ENCODE measurements at places on chromosomes 7 and 10.

GRCh38 chr10:114405011-114405350, 679 bp upstream of the AFAP1L2 start:
- no peak for DNase-seq

GRCh38 chr10:16195178-16195769, 241.5 kb upstream of the PTER start:
- peak; percentile 25 for DNase-seq

DNA sequence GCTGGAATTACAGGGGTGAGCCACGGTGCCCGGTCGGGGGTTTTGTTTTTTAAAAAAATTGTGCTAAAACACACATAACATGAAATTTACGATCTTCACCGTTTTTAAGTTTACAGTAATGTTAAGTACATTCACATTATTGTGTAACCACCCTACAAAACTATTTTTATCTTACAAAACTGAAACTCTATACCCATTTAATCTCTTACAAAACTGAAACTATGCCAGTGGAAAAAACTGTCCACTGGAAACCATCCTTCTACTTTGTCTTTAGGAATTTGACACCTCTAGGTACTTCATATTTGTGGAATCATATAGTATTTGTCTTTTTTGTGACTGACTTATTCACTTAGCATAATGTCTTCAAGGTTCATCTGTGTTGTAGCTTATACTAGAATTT, 1.0 kb upstream of the PSMC2 start:
- DNase-seq: no peak

DNA sequence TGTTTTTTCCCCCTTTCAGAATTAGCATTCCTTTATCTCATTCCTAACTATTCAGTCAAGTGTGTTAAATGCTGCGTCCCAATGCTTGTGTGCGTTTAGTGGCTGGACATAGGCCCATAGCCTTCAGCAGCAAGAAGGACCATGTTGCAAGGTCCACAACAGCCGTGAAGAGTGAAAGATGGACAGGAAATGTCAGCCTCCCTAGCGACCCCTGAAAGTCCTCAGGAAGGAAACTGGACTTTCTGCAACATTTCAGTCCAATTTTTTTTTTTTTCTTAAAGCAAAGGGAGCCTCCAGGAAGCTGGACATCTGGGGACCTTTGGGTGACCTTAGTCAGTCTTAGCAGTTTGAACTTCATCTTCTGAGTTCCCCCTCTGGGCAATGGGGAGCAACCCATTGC, 550.7 kb upstream of the MGMT start:
- DNase-seq: no peak

GRCh38 chr10:6187278-6187677, 15.5 kb upstream of the PFKFB3 start:
- no peak for DNase-seq

DNA sequence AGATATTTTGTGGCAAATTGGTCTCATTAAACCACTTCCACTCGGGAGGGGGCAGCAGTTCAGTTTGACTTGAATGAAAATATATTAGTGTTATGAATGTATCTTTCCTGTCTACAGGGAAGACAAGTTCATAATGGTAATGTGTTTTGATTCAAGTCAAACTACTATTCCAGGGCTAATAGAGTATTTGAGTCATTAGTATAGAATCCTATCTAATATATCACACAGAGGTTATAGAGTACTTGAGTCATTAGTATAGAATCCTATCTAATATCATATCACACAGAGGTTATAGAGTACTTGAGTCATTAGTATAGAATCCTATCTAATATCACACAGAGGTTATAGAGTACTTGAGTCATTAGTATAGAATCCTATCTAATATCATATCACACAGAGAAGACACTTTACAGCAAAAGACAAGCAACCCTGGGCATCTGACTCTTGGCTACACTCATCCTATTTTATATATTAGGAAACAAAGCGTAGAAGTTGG, 199.7 kb upstream of the MAGI2 start:
- no peak for DNase-seq

DNA sequence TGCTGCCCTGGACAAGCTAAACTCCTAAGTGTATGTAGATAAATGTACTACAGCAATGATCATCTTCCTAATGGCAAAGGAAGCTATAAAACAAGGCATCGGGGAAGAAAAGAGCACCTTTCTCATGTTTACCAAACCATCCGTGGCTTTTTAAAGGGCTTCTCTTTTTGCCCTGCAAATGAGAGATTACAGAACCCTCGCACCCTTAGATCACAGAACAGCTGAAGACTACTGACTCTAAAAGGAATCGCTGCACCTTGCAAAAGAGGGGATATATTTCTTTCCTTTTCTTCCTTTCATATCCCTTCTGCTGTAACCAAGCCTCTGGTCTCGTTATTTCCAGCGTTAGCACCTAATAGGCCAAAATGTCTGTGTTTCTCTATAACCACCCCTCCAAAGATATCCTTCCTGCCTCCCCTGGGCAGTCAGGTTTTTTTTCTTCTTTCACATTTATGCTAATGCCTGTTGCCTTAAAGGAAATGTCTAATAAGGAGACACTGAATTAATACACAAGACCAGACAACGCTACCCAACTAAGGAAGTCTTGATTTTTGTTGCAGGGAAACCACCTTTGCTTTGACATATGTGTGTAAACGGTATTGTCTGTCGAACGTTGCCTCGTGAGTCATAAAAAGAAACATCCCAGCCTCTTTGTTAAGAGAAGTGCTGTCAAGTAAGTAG, 10.5 kb downstream of the ST8SIA6 start:
- no peak for DNase-seq

DNA sequence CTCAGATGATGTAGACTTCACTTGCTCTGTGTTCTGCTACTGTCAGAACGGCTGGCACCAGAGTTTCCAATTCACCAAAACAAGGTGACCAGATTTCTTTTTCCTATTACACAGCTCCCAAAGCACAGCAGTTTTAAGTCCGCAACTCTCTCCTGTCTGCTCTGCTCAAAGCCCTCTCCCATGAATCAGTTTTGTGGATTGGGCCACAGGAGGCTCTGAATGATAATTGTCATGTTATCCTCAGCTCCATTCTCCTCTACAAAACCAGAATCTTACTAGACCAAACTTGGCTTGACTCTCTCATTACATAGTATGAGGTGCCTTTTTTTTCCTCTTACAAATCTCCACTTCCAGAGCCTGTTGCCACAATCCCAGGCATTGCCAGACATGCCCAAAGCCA, 223.5 kb downstream of the SNX13 start:
- no peak for DNase-seq

DNA sequence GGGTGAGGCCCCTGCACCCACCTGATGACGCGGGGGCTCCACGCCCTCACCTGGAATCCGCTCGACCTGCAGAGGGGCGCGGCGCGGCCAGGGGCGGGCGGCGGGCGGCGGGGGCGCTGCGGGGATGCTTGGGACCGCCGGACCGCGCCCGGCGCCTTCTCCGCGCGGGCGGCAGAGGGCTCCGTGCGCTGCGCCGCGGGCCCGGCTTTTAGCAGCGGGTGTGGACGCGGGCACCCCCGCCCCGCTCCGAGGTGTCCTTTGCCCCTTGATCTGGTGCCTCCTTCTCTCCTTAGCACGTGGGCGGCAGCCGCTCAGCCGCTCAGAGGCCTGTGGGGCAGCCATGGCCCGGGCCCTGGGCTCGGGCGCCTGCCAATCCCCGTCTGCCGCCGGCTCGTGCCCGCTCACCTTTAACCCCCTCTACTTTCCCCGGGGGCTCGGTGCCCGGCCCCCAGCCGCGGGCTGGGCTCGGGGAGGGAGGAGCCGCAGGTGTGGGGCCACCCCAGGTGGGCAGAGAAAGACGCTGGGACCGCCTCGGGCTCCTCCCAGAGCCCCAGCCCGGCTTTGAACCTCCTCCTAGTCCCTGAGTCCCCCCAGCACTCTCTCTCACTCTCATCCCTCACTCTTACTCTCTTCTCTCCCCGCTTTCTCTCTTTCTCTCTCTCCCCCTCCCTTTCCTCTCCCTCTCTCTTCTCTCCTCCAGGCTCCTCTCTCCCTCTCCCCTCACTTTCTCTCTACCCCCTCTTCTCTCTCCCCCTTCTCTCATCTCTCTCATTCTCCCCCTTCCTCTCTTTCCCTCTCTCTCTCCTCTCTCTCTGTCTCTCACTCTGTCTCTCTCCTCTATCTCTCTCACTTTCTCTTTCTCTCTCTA, 19.7 kb upstream of the VPS37D start:
- no peak for DNase-seq

DNA sequence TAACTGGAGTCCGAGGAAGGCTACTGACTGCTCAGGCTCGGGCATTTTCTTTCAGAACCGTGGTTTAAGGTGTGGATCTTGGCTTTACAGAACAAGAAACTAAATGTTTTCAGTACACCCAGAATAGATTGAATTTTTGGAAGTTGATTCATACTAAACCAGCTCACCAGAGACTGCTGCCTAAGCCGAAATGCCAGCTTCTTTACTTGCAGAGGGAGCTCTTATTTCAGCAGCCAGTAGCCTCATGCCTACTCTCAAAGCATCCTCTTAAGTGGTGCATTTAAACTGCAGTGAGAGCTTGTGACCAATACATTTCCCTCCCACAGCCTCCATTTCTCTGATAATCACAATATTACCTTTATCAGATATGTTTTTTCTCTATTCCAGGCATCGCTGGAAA, 615.1 kb downstream of the SUGCT start:
- DNase-seq: no peak

DNA sequence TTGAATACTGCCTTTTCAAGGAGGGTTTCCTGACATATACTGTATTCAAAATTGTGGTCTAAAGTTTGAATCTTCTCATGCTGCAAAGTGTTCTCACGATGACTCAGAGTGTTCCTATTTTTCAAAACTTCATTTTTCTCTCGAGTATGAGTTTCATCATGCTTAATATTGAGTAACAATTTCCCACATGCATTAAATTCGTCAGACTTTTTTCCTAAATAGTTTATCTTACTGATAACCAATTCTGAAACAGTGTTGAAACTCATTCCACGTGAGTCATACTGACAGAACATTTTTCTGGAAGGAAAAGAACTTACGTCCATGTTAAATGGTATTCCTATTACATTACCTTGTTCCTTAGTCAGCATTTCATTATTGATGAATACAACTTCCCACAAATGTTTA, 44.1 kb downstream of the ZNF33B start:
- no peak for DNase-seq

DNA sequence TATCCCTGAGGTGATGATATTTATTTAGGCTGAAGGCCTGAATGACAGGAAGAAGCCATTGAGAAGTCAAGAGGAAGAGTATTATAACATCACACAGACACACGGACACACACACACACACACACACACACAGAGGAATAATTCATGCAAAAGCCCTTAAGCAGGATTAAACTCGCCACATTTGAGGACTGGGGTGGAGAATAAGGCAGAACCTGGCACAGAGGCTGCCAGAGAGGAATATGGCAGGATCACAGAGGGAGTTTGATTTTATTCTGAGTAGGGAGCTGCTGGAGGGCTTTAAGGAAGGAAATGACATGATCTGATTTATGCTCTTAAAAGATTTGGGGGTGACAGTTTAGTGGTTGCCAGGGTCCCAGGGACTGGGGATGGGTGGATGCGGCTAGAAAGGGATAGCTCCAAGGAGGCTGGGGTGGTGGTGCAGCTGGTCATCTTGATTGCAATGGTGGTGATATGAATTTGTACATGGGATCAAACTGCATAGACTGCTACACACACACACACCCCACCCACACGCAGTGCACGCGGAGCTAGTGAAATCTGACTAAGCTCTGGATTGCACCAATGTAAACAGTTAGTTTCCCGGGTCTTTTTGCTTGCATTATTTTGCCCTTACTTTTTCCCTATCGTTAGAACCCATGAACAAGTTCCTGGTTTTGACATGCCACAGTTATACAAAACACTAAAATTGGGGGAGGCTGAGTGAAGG, 11.2 kb downstream of the SMURF1 start:
- DNase-seq: no peak
